ENCODE measurements at places on chromosomes 12 and 14.
A peak's percentile ranks its signal among the peaks of the same experiment; 100 is the strongest.

- DNase-seq = no peak
These were observed 1.3 kb downstream of the TAS2R30 start for GRCh38 chr12:11133162-11133561.

DNA sequence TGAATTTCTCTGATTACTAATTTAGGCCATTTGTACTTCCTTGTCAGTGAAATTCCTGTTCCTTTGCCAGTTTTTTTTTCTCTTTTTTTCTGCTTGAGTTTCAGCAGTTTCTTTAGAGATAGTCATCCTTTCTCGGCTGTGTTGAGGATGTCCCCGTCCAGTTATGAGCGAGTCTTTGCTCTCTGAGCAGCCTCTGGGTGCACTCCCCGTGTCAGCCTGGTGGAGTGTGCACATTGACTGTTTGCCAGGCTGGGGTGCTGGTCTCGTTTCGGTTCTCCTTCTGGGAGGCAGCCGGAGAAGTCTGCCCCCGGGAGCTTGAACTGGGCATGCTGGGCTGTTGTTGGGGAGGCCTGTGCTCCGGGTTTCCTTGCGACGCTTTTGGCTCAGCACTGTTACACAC, 3.0 kb downstream of the PACS2 start:
- DNase-seq = no peak

DNA sequence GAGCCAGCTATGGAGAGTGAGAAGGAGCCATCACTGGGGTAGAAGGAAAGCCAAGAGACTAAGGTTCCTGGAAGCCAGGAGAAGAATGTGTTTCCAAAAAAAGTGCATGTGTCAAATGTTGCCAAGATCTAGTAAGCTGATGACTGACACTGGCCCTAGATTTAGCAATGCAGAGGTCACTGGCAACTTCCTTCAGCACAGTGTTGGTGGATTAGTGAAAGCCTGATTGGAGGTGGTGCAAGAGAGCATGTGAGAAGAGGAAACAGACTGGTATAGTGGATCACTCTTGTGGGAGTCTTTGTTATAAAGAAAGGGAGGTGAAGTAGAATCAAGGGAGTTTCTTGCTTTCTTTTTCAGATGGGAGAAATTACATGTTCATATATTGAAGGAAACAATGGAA, 34.1 kb upstream of the CHGA start:
- no peak for DNase-seq

- DNase-seq = no peak
These were observed 47.4 kb upstream of the C14orf180 start for GRCh38 chr14:104532191-104532555.

- no peak for DNase-seq
These were observed 512.1 kb downstream of the DIO2 start for GRCh38 chr14:79699206-79699605.

GRCh38 chr12:12408265-12408690, 51.4 kb downstream of the BORCS5 start:
- no peak for DNase-seq

DNA sequence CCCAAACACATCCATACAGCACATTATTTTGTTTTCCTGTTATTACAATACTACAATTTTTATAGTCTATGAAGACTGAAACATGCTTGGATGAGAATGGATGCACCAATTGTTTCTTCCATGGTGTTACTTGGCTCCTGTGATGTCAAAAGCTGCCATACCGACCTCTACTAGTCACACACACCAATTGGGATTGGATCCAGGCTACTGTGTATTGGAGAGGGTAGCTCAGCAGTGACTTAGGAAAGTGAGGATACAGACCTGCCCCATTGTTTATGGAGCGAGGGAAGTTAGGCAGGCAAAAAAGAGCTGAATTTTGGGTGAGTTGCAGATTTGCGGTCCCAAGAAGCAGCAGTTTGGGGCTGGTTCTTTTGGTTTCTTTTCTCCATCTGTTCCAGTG, 30.8 kb upstream of the AKAP6 start:
- DNase-seq = no peak

DNA sequence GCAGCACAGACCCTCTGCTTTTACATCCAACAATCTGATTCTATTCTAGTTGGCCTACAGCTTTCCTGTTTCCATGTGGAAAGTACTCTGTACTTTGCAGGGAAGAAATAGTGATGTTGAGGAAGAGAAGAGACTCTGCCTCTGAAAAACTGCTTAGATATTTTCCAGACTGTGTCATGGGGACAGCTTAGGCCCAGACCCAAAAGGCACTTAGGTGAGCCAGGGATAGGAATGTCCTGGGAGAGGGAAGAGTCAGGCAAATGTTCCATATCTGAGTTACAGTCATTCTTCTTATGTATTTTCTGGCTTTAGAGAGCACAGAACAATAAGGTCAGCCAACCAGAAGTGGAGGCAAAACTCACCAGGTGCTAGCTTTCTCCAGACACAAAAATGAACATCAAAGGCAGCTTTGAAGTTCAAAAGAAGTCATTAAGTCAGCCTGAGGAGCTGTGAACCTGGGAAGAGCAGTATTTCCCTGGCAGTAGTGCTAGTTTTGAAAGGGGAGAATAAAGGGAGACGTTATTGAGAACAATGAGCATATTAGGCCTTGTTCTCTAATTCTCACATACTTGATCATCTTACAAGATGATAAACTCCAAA, 199.7 kb upstream of the LMNTD1 start:
- no peak for DNase-seq

GRCh38 chr12:104057771-104058197, 6.5 kb upstream of the HCFC2 start:
- peak; percentile 18 for DNase-seq

DNA sequence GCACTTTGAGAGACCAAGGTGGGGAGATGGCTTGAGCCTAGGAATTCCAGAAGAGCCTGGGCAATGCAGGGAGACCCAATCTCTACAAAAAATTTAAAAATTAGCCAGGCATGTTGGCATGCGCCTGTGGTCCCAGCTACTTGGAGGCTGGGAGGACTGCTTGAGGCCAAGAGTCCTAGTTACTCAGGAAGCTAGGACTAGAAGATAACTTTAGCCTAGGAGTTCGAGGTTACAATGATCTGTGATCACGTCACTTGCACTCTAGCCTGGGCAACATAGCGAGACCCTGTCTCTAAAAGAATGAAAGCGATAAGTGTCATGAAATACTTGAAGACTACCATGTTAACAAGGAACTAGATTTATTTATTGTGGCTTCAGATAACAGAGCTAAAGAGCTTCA, 3.5 kb downstream of the ATF7 start:
- DNase-seq = no peak

DNA sequence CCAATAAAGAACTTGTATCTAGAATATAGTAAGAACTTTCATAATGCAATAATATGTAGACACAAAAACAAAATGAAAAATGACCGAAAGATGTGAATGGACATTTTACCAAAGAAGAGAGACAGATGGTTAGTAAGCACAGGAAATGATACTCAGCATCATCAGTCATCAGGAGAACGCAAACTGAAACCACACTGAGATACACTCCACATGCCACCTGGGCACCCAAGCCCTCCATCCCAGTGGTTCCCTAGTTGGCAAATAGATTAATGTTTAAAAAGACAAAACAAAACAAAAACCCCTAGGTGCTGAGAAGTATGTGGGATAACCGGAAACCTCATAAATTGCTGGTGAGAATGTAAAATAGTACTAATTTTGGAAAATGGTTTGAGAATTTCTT, 26.8 kb upstream of the VPS33A start:
- no peak for DNase-seq

GRCh38 chr12:52495389-52495788, 2.3 kb upstream of the KRT6A start:
- peak; percentile 82 for DNase-seq

DNA sequence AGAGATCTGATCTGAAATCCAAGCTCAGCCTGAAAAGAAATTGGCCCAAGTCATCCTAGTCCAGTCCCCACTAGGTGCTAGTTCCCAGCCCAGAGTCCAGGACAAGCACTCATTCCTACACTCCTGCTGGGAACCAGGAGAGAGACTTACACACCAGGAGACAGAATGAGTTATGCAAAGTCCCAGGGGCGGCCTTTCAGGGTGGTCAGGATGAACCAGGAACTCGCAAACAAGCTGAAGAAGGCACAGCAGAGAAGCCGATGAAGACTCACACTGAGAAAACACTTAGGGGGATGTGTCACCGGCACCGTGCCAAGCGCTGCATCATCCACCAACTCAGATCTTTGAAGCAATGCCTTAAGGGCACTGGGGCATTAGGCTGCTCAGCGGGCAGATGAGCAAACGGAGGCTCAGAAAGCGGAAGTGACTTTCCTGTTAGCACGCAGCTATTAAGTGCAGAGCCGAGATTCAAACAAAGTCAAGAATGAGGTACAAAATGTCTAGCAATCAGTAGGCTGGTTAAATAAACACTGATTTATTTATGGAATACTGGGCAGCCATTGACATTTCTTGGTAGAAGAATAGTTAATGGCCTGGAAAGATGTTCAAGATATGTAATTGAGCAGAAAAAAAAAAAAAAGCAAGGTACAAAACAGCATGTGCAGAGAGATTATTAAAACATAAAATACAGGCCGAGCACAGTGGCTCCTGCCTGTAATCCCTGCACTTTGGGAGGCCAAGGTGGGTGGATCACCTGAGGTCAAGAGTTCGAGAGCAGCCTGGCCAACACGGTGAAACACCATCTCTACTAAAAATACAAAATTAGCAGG, 78.7 kb downstream of the LRRC74A start:
- no peak for DNase-seq

- DNase-seq = no peak
These were observed 35.2 kb downstream of the TMEM132D start for GRCh38 chr12:129868575-129868974.

DNA sequence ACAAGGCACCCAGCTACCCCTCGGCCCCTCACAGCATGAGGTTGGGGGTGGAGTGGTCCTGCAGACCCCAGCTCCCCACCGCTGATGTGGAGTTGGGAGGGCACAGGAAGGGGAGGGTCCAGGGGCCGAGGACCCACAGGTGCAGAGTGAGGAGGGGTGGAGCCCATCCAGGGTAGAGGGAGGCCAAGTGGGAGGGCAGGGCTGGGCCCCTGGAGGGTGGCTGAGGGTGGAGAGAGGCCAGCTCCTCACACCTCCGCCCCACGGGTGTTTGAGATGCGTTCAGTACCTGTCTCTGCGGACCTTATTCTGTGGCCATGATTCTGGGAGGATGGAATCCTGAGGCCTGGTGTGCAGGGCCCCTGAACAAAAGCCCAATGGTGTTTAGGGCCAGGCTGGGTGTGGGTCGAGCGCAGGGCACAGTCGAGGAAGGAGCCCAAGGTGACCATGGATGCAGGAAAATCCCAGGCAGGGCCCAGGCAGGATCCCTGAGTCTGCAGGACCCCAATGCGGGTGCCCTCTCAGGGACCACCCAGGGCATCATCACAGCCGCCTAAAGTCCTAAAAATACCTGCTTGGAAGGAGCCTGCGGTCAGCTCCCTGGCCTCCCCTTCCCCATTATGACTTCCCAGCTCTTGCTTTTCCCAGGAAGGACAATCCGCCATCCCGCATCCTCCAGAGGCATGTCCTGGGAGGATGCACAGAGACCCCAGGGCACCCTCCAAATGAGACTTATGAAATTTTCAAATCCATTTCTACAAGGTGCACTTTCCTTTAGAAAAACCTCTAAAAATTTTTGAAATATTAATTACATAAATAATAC, 377.1 kb upstream of the SFSWAP start:
- no peak for DNase-seq

DNA sequence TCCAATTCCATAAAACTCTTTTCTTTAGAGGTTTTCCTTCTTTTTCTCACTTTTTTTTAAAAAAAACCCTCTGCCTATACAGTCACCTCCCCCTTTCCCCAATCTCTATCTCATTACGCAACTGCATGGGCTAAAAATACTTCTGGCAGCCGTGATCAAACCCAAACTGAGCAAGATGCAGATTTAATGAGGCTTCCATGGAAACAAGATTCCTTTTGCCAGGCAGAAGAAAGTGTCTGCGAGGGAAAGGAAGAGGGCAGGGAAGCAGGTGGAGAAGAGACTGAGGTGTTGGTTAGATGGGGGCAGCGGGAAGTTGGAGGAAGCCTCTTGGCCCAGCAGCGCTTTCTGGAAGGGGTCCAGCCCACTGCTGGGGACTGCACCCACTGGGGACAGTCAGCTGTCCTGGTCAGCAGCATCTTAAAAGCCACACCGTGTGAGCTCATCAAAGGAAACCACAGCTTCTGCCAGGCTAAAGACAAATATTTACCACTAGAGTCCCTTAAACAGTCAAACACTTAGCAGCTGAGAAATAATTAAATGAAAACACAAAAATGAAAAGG, 90.4 kb downstream of the SLC8A3 start:
- DNase-seq = no peak

GRCh38 chr12:10097521-10097920, 1.3 kb downstream of the CLEC1A start:
- DNase-seq = no peak

DNA sequence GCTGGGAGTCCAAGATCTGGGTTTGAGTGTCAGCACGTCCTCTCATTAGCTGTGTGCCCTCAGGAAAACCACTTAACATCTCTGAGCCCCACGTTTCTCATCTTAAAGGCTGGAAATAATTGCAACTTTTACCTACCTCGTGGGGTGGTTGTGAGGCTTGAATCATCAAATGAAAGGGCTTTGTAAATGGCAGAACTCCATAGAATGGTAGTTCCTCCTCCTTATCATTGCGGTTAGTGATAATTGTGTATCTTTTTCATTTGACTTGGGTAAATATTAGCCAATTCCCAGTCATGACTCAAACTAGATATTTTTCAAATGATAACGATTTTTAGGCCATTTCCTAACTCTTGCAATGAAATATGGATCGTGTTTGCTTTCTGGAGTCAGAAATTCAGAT, 205.5 kb downstream of the CHST11 start:
- no peak for DNase-seq

DNA sequence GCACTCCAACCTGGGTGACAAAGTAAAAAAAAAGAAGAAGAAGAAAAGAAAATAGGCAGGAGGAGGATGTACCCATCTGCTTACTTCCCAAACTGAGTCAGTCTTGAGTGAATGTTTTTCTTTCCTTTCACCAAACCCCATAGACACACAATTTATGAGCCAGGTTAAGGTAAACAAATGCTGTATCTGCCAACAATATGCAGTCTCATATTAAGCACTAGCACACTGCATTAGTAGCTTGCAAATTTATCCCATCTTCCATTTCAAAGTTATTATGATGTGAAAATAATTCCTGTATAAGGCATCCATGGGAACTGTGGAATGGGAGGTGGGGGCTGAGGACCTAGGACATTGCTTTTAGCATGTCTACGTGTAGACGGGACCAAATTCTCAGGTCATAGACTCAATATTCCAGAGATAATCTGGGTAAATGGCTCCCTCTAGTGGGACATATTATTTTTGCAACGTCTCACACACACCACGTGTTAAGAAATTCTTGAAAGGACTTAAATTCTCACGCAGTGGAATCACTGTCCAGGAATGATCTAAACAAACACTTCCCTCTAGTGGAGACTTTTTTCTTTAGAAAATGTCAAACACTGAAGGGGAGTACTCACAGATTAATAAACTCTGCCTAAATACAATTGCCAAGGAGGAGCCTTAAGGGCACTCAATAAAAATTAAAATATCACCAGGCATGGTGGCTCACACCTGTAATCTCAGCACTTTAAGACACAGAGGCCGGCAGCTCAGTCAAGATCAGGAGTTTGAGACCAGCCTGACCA, 17.1 kb upstream of the OR10P1 start:
- DNase-seq = peak; percentile 95

All from NCI-H524 (cell line).